Glutamatergic neuron (in vitro differentiated cells): ENCODE measurements at places on chromosomes 1 and 21.

DNA sequence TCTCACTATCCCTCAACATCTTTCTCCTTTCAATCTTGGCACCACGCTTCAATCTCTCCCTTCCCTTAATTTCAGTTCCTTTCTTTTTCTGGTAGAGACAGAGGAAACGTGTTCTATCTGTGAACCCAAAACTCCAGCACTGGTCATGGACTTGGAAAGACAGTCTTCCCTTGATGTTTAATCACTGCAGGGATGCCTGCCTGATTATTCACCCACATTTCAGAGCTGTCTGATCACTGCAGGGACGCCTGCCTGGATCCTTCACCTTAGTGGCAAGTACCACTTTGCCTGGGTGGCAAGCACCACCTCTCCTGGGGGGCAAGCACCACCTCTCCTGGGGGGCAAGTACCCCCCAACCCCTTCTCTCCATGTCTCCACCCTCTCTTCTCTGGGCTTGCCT lies 27.8 kb downstream of the SELL start:
- no peak for DNase-seq

DNA sequence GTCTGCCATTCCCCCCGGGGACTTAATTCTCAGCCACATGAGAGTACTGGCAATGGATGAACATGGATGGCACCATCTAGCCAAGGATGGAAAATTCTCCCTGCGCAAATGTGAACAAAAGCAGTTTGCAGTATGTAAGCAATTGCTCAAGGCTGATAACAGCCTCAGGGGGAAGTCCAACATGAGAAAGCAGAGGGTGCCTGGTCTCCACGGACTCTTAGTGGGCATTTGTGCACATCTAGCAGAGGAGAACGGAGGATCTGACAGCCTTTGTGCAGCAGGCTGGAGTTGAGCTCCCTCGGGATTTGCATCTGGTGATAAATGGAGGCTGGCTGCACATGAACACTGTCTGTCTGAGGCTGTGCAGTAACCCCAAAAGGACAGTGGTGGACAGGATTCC lies 13.9 kb upstream of the OLIG1 start:
- no peak for DNase-seq

DNA sequence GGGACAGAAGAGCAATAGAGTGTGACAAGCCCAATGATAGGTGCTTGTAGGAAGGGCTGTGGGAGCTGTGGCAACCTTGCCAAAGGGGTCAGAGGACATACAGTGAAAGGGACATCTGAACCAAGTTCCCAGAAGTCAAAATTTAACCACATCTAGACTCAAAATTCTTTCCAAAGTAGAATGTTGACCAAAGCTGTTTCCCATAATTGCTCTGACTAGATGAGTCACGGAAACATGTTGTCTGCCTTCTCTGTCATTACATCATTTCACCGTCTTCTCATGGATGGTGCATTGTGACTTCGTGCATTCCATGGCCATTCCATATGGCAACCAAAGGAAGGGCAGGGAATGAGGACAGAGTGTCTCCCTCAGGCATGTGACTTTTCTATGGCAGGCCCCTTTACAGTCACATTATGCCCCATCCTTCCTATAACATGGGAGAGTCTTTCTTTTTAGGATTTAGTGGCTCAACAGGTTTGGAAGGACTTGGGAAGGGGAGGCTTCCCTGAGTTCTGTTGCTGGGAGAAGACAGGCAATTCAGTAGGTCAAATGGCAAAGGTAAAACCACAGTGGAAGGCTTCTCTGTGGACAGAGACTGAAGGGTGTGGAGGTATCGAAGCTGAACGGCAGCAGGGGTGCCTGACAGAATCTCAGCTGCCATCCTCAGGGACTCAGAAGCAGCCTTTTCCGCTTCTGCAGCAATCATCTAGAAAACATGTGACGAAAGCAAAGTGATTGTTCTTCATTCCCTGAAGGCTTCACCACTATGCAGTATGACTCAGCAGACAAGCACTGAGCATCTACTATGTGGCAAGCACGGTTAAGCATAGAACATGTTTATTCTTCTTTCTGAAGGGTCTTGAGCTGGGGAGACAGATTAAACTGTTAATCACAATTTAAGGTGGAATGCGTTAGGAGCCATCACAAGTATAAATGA lies 24.7 kb downstream of the NPHS2 start:
- no peak for DNase-seq

DNA sequence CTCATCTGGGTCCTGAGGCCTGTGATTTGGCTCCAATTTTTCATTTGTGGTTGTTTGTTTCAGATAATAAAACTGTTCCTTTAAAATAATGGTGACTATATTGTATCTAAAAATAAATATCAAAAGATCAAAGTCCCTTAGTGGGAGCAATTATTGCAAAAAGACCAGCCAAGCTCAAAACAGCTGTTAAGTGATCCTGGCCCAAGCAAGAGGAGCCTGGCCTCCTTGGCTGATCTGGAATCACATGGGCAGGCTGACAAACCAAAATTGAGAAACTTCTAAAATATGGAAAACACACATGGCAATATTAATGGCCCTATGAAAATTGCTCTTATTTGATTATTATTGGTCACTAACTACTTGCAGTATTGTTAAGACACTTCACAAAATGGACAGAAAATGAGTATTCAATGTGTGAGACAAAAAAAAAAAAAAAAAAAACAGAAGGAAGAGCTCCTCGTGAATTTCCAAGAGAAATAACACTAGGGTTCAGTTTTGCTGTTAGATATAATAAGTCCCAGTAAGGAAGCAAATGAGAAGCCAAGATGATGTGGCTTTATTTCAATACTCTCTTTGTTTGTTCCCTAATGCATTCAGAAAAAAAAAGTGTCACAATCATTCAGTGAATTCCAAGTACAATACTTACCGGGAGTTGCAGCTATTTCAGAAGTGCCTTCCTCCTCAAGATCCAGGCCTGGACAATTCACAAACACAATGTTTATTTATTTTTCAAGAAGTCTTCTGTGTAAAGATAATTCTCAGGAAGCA lies 105.1 kb downstream of the SEC16B start:
- DNase-seq = no peak

DNA sequence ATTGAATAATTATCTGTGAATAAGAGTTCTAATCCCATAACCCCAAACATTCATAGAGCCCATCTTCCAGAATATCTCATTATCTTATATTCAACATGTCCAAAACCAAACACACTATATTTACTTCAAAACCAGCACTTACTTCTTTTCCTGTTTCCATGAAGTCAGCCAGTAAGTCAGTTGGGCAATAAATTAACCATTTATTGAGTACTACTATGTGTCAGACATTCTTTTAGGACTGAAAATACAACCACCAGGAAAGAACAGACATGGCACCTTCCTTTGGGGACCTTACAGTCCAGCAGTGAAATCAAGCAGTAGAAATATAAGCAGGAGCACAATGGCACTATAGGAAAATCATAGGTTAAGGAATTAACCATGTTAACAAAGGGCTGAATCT lies 8.8 kb downstream of the AK5 start:
- DNase-seq = no peak

- no peak for DNase-seq
Observed at GRCh38 chr1:119587341-119587740, 60.7 kb downstream of the ZNF697 start.

GRCh38 chr1:116308276-116308675 lies 64.8 kb upstream of the ATP1A1 start:
- DNase-seq = no peak

DNA sequence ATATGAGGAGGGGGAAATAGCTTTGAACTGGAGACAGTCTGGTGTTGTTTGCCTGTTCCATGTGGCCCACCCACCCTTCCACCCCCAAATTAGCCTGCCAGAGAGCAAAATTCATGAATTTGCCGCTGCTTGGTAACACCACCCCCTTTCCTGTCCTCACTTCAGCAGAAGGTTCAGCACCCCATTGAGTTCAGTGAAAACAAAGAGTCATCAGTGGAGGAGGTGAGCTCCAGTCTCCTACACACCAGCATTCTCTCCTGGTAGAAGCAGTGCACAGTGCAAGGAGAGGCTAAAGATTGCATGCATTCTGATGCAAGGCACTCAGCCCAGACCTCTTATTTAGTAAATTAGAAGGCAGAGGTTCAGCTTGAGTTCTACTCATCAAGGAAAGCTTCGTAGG lies 99.7 kb upstream of the DYNLT5 start:
- DNase-seq = no peak

- no peak for DNase-seq
Observed at GRCh38 chr1:171817511-171818265, 23.6 kb upstream of the DNM3 start.

DNA sequence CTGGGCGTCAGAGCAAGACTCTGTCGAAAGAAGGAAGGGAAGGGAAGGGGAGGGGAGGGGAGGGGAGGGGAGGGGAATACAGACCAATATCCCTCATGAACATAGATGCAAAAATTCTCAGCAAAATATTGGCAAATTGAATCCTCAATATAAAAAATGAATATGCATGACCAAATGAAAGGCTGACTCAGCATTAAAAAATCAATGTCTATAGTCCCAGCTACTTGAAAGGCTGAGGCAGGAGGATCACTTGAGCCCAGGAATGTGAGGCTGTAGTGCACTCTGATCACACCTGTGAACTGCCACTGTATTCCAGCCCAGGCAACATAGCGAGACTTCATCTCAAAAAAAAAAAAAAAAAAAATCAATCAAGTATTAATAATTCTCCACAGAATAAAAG lies 24.0 kb downstream of the BATF3 start:
- DNase-seq = no peak

DNA sequence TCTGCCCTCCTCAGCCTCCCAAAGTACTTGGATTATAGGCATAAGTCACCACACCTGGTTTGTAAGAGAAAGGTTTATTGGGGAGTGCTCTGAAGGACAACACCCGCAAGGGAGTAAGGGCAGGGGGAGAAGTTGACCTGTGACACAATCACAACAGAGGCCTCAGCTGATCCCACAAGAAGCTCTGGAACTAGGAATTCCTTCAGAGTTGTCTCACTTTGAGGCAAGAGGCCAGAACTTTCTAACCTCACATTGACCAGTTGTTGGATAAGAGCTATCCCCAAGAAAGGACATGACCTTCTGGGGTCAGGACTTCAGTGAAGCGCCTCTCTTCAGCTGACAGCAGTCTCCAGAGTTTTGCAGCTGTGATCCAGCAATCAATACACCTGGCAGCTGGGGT lies 27.4 kb upstream of the RC3H1 start:
- DNase-seq = no peak

DNA sequence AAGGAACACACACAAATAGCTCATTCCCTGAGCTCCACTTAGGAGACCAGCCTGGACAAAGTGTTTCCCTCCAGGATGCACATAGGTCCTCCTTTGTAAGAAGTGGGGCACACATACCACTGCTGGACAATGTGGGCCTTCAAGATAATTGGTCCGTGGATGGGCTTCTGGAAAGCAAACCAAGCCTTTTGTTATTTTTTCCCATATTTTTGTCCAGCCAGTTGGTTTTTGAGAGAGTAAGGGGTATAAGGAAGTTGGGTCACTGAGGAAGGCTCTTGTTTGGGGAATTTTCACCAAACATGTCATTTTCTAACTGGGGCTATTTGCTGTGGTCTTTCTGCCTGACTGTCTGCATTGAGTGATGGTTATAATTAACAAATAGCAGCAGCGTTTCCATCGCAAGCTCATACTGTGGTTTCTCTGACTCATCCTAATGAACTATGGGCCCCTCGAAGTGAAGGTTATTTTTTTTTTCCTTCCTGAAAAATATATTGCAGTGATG lies 306.3 kb upstream of the DUSP10 start:
- DNase-seq = no peak

- no peak for DNase-seq
Observed at GRCh38 chr1:207069061-207069460, 16.0 kb downstream of the PFKFB2 start.

GRCh38 chr1:31930836-31931592 lies 7.2 kb downstream of the PTP4A2 start:
- DNase-seq = no peak

GRCh38 chr21:28247454-28248020 lies 745.1 kb downstream of the LTN1 start:
- no peak for DNase-seq

- DNase-seq = no peak
Observed at GRCh38 chr1:1406101-1406820, 832 bp downstream of the MRPL20 start.

DNA sequence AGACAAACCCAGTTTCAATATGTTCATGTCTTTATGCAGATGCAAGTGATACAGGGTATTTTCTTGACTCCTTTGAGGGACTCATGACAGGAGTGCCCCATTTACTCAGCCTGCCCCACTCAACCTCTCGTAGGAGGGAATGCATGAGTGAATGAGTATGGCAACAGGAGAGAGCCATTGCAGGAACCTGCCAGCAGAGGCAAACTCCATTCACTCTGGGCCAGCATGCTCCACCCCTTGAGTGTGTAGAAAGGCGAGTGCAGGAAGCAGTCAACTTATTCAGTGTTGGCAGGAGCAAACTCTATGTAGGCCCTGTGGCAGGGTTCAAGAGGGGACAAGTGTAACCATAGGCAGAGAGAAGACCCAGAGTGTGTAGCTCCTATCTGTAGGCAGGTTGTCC lies 1526.3 kb downstream of the PLA2G4A start:
- DNase-seq = no peak

GRCh38 chr1:51535006-51535592 lies 16.0 kb upstream of the EPS15 start:
- DNase-seq = peak; percentile 34

- DNase-seq = no peak
Observed at GRCh38 chr1:169906938-169907337, 13.2 kb upstream of the SCYL3 start.

GRCh38 chr1:221751226-221751887 lies 9.5 kb upstream of the DUSP10 start:
- no peak for DNase-seq

DNA sequence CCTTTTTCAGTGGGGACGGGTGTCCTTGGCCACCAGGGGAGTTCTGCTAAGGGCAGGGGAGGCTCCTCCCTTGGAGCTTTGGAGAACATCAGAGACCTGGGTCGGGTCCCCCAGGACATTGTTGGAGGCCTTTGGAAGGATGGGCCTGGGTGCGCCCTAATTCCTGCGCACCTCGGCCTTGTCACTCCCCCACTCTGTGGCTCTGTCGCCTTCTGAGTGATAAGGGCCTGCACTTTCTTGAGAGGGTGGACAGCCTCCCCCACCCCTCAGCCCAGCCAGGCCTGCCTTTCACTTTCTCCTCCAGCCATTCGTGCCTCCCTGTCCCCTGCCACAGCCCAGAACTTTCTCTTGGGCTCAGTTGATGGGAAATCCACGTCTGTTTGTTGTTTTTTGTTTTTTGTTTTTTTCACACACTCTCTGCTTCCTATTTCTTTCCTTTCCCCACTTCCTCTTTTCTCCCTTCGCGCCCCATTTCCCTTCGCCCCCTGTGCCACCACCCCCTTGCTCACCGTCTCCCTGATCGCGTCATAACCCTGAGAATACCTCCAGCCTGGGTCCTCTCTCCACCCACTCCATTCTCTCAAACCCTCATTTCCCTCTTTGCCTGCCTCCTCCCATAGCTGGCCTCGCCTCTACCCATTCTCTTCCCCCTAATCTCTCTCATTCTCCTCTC lies 85.6 kb downstream of the PAX7 start:
- no peak for DNase-seq

- no peak for DNase-seq
Observed at GRCh38 chr1:183097438-183098051, 74.3 kb downstream of the LAMC1 start.

DNA sequence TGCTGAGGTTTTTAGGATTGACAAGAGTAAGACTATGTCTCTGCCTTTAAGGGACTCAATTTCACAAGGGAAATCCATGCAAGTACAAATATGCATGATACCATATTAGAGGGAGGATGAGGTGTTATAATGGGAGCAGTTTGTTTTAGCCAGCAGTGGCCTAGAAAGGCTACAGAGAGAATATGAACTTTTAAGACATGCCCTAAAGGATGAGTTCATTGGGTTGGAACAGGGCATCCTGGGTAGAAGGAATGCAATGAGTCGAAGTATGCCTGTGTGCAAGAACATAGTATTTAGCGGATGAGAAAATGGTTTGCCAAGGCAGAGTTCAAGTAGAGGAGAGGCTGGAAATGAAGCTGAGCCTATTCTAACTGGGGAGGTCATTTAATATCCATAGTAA lies 32.6 kb upstream of the LEPR start:
- DNase-seq = no peak
